ENCODE measurements at places on chromosomes 11 and 22. TPM values are rescaled to one million over a fixed set of nuclear protein-coding genes. Genes with fewer than 3 reads are reported as not detected.

NRXN2 gene
- total RNA-seq = 8.0 TPM

TREH gene
- not detected for total RNA-seq

TEX12 gene
- total RNA-seq = 0.20 TPM

PACS1 gene
- total RNA-seq = 75.8 TPM

OR2D2 gene
- total RNA-seq = 0.13 TPM

LRP4 gene
- total RNA-seq = 8.1 TPM

SMIM35 gene
- total RNA-seq = not detected

FOXRED1 gene
- total RNA-seq = 13.2 TPM

CLTCL1 gene
- total RNA-seq = 16.9 TPM

TRIM51 gene
- total RNA-seq = not detected

ASCL3 gene
- total RNA-seq = not detected

FOLR1 gene
- total RNA-seq = not detected

TUB gene
- total RNA-seq = 16.4 TPM

FAM180B gene
- total RNA-seq = not detected

ADM2 gene
- total RNA-seq = 3.5 TPM
